ENCODE measurements at places on chromosomes 2 and 18.
A peak's percentile ranks its signal among the peaks of the same experiment; 100 is the strongest.

DNA sequence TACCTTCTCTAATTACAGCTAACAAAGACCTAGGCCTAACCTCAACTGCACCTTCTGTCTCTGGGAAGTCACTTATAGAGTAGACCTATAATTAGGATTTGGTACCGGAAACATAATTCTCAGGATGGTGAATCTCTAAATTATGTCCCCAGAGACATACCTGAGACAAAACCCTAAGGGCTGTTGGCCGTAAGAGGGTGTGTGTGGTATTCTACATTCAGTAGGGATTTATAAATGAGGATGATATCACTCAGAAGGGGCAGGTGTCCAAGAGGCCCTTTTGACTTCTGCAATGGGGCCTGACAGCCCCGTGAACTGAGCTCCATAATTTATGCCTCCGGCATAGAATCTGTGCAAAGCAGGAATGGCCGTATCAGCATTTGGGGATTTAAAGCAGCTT lies 13.5 kb upstream of the DARS1 start:
- no peak for DNase-seq

DNA sequence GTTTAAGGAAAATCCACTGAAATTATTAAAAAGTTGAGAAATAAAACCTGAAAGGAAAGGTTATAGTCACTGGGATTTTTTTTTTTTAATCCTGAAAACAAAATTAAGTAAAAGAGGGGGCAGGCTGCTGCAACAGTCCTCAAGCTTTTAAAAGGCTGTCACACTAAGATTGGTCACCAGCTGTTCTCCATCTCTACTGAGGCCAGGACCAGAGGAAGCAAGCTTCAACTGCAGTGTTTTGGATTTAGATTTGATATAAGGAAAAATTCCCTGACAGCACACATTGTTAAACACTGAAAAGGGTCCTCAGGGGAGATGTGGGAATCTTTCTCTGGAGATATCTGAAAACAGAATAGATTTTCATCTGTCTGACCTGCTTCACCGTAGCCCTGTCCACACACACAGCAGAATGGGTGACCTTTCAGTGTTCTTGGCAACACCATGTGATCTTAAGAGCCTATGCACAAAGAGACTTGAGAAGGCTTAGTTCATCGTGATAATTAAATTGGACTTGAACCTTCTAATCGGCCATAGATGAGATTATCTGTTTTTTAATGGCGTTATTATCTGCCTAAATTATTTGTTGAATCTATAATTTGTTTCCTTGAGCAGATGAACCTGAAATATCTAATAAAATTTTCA lies 132.0 kb upstream of the BOD1L2 start:
- no peak for DNase-seq

- DNase-seq = no peak
Observed at GRCh38 chr2:30179536-30179935, 32.7 kb downstream of the YPEL5 start.

DNA sequence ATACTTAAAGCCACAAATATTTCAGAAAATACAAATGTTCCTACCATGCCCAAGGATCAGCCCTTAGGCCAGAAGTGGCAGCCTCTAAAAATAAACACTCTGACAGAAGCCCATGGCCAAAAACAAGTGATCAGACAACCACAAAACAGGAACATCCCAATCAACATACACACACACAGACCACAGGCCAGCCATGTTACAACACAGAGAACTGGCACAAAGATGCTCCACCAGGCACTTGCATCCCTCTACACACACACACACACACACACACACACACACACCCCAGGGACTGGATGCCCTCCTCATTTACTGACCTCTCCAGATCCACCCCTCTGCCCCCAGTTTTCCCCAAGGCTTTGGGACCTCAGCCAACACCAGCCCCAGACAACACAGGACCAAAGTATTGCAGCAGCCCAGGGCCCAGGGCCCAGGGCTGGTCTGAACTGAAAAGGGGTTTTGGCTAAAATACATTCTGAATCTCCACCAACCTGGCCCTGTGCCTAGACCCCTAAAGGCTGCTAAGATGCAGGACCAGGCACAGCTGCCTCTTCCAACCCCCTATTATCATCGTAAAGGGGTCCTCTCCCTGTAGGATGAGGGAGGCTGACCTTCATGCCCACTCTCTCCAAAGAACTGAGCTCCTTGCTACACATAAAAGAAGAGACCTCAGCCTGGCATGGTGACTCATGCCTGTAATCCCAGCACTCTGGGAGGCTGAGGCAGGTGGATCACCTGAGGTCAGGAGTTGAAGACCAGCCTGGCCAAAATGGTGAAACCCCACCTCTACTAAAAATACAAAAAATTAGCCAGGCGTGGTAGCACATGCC lies 151.4 kb downstream of the TNS1 start:
- peak; percentile 68 for DNase-seq

DNA sequence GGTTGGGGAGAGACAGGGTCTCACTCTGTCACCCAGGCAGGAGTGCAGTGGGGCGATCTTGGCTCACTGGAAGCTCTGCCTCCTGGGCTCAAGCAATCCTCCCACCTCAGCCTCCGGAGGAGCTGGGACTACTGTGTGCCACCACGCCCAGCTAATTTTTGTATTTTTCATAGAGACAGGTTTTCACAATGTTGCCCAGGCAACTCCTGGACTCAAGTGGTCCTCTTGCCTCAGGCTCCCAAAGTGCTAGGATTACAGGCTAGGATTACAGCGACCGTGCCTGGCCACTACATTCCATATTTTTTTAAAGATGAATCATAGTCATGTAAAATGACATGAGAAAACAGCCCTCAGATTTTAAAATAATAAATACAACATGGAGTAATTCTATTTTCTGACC lies 32.3 kb downstream of the CWC22 start:
- DNase-seq = no peak

DNA sequence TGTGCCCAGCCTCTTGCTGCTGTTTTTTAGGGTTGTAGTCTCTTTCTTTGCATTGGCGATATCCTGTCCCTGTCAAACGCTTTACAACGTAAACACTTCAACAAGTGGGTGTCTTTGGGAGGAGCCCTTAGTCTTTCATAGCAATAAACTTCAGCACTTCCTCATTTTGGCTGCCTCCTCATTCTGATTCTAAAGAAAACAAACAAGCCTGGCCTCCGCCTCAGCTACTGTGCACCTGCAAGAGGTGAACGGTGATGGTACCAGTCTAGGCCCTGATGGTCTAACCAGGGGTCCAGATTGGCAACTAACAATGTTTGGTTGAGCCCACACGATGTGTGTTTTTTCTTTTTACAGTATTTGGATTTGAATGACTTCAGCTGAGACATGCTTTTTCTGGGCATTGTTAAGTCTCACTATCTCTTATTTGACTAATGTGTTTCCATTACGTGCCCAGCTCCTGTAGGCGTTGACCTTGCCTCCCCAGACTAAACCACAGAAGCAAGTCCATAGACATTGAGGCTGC lies 53.2 kb upstream of the CUL3 start:
- no peak for DNase-seq

GRCh38 chr2:96315400-96316071 lies 9.6 kb upstream of the ITPRIPL1 start:
- peak; percentile 72 for DNase-seq

- DNase-seq = no peak
Observed at GRCh38 chr18:65919018-65919417, 168.2 kb downstream of the CDH7 start.

- DNase-seq = no peak
Observed at GRCh38 chr2:169768262-169768995, 30.2 kb upstream of the SSB start.

- DNase-seq = no peak
Observed at GRCh38 chr2:7813541-7814292, 868.1 kb upstream of the ID2 start.

DNA sequence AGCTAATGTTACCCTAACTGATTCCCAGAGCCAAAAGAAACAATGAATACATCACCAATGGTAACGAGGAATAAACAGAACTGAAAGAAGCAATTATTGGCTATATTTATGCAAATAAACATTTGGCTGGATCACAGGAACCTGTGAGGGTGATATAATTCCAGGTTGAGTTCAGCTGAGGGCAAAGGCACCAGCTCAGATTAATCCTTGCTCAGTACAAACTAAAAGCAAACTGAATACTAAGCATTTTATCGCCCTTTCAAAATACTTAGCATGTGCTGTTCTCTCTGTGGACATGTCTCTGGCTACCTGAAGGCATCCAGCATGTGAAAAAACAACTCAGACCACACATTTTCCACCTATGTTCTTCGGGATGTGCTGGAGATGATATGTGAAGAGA lies 791.7 kb downstream of the METTL4 start:
- DNase-seq = no peak

- DNase-seq = no peak
Observed at GRCh38 chr2:221517146-221517695, 54.9 kb downstream of the EPHA4 start.

DNA sequence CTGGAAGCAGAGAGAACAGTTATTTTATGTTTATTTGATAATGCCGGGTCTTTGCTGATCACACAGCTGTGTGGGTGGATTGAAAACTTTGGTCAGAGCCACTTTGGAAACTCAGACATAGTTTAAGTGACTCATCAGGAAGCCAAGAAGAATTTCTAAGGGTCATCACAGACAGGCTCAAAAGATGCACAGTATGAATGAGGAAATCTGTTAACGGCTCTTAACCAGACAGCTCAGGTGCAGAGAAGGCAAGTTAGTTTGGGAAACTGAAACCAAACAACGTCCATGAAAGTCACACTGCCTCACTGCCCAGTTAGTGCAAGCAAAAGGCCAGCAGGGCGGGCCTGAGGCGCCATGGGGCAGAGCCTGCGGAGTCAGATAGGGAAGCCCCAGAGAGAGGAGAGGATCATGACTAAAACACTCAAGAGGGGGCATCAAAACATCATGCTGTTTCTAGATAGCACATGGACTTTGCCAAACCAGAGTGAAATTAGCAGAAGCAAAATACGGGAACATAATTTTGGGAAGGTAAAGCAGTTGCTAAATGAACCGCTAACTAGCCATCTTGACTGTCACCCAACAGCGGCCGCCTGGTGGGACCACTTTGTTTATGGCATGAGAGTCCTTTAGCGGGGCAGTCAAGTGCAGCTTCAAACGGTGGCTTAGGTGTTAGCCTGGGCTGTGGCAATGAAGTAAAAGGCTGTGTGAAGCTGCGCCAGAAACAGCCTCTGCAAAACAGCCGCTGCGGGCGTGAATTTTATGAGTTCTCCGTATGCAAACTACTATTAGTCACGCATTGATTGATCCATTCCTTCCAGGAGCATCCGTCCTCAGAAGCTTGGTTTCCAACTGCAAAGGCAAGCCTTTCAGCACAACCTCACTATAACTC lies 101.2 kb downstream of the KCTD18 start:
- DNase-seq = peak; percentile 80

- no peak for DNase-seq
Observed at GRCh38 chr2:220858101-220858500, 714.0 kb downstream of the EPHA4 start.
